Fibroblast of pulmonary artery (primary cell): ENCODE measurements at places on chromosomes 2 and 18.

DNA sequence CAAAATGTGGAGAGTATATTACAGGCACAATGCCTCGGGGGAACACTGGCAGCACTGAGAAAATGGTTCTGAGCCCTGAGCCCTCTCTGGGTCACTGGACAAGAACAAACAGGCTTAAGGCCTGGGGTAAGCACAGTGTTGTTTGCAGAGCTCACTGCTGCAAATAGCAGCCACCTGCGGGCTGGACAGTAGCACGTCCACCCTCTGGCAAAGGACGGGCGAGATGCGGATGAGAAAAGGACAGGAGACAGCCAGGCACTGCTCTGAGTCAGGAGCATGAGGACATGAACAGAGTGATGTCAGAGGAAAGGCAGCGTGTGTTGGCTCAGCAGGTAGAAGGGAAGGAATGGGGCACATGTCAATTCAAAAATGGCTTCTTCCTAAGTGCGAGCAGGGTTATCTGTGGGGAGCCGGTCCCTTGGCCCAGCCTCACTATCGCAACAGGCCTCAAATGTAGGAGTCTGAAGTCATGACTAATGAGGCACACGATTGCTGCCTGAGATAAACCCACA, 25.9 kb upstream of the NEB start:
- peak; percentile 26 for DNase-seq

DNA sequence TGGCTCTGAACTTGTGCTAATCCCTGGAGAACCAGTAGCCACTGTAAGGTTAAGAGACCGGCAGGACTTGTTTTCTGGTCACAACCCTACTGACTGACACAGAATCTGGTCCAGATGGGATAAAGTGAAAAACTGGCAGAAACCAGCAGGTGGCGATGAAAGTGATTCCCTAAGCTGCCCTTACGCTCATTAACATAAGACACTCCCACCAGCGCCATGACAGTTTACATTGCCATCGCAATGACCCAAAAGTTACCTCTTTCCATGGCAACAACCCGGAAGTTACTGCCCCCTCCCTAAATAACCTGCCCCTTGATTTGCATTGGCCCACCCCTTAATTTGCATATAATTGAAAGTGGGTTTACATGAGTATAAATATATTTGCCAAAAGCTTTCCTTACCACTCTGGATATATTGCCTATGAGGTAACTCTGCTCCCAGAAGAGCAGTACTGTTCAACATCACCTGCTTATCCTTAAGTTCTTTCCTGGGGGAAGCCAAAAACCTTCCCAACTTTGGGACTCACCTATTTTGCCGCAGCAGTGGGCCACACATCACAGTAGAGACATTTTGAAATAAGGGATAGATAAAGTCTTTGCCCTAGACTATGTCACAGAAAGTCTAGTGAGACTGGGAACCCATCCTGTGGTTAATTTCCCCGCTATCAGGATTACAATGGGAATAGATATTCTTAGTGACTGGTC, 35.8 kb upstream of the AFF3 start:
- DNase-seq = peak; percentile 38

GRCh38 chr2:173545364-173545763, 190.7 kb downstream of the CDCA7 start:
- no peak for DNase-seq

DNA sequence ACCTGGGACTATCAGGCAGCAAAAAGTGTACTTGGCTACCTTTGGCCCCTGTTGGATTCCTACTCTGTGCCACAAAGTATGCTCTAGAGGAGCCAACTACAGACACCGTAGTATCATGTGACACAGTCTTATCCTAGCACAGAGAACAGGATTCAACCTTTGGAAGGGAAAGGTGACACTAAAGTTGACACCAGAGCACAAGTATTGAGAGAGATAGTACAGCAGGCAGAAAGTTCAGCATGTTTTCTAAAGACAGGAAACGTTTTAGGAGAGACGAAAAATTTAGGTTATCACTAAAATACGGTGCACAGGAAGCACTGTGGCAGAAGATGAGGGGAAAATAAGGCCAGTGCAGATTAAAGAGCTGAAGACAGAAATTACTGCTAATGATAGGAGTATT, 18.6 kb downstream of the SMAD2 start:
- no peak for DNase-seq

DNA sequence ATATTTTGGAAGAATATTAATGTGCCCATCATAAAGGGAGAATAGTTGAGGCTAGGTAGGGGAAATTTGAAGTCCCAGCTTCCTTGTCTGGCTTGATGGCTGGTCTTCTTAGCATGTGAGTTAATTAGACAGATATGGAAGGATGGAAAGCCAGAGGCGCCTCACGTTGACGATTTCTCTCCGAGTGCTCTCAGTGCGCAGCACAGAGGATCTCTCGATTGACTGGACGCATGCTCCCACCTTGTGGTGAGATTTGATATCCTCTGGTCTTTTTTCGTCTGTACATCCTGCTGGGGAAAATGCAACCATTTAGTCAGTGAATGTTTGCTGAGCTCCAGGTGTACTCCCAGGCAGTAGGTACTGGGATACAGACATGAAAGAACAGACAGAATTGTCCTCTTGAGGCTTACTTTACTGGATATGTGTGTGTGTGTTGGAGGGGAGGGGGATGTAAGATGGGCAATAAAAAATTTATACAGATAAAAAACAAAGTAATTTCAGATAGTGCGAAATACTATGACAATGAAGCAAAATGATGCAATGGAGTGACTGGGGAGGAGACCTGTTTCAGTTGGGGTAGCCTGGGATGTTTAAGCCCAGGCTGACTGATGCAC, 66.9 kb upstream of the ZNG1B start:
- peak; percentile 80 for DNase-seq

DNA sequence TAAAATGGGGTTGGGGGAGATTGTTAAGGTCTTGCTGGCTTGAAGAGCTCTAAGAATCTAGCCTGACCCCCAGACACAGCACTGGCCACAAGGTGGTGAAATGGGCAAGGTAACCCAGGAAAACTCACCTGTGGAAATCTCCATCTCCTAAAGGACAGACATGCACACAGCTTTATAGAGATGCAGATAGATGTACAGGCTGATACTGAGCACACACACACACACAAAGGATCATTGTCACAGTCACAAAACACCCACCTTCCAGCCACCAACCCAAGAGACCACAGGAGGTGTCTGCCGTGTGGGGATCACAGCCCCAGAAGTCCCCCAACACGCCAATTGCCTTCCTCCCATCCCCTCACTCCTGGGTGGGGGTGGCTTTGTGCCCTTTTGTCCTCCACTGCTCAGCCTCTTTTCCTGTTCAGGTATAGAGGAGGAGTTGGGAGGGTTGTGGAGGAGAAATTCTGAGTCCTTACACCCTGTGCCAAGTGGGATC, 3.2 kb upstream of the CYP26B1 start:
- no peak for DNase-seq

- peak; percentile 69 for DNase-seq
These were observed 11.8 kb upstream of the KCMF1 start for GRCh38 chr2:84959095-84959565.

DNA sequence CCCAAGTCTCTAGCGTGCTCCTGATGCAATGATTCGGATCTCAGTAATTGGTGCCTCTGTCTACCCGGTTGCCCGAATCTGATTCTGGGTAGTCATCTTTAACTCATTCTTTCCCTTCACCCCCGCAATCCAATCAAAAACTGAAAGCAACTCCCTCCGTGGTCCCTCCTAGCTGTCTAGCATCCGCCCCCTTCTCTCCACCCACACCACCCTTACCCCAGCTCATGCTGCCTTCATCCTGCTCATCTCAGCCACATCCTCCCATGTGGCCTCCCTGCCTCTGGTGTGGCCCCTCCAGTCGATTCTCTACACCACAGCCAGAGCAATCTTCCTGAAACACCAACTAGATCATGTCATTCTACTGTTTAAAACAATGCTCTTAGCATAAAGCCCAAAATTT, 62.3 kb downstream of the TTC32 start:
- DNase-seq = no peak

DNA sequence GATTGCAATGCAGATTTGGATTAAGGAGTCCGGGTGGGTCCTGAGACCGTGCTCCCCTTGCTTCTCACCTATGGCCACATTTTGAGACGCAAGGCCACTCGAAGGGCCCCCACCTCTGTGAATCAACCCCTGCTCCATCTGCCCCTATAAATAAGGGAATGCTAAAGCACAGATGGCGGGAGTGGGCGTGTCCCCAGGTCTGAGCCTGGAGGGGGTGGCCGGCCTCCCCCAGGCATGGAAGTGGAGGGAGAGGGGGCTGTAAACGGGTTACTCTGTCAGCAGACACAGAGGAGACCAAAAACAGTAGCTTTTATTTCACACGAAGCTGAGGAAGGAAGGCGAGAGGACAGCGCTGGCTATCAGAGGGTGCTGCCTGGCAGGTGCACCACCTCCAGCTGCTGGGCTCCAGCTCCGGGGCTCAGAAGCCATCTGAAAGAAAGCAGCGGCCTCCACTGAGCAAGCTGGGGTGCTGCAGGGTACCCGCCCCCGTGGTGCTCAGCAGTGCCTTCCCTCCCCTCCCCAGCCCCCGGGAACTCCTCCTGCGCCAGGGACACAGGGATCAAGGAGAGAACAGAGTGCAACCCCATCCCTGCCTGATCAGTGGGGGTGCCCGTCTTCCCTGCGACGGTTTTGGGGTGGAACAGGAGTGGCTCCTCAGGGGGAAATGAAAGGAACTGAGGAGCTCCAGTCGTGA, 56.7 kb upstream of the RAB6C start:
- DNase-seq = no peak

- peak; percentile 46 for DNase-seq
These were observed 462.5 kb upstream of the FSHR start for GRCh38 chr2:49616800-49617199.

- no peak for DNase-seq
These were observed 558.9 kb upstream of the FSIP2 start for GRCh38 chr2:185179743-185180142.

DNA sequence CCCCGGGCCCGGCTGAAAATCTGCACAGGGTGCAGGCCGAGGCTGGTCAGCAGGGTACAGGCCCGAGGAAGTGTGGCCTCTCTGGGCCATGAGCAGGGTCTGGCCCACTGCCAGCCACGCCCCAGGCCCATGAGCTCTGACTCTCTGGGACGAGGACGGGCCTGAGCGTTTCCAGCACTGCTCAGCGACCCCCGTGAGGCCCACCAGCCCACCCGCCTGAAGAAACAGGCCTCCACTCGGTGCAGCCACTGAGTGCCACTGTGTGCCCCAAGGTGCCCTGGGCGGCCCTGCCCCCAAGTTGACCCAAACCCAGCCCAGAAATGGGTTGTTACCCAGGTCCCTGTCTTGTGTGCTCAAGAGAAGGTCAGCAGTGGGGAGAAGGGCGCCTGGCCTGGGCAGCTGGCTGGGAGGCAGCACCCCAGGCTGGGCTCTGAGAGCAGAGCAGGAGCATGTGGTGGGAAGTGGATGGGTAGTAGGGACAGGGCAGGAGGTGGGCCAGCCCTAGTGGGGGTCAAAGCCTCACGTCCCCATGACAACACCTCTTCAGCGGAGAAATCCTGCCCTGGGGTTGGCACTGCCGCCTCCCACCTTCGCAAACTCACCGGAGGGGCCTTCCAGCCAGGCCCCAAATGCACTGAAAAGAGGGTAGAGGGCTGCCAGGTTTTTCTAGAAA, 2.1 kb upstream of the SNED1 start:
- no peak for DNase-seq

DNA sequence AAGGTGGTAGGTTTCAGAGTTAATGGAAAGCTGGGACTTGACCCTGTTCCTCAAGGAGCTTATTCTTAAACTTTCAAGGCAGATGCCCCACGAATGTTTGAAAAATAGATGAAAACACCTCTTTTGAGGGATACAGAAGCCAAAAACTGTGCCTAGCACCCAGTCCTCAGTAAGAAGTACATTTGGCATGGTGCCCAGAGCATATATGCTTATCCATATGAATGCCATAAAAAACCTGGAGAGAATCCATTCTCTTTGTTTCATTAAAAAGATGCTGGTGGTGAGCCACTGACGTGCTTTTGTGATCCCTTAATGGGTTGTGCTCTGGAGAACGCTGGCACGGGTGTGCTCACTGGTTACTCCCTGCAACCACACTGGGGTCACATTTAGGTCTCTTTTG, 69.0 kb downstream of the IL1R2 start:
- DNase-seq = no peak

DNA sequence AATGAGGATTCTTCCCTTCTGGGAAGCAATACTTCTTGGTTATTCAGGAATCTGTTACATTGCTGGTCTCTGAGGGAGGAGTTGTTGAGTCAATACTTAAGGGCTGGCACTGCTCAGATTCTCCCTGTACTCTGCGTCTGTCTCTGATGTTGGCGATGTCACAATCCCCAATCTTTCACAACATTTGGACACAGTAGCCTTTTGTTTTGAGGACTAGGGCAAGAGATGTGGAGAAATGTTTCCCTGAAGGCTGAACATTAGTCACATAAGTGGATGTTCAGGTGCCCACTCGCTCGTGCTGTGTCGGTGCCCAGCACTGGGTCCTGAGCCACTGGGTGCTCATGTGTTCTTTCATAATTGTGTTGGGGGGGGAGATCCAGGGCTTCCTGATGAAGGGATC, 55.0 kb downstream of the MAPK4 start:
- peak; percentile 73 for DNase-seq

DNA sequence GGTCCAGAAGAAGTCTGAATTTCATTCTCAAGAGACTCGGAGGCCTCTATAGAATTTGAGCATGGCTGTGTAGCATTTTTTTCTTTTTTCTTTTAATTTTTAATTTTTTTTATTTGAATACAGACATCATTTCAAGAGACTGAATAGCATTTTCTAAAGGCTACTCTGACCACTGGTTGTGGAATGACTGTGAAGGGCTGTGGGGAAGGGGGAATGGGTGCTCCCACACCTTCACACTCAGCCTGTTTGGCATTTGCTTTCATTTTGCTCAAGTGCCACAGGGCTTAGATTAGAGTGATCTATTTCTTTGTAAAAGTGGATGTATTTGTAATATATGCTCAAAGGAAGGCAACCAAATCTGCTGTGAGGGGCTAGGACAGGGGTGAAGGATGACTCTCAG, 142.0 kb upstream of the SPOPL start:
- no peak for DNase-seq

GRCh38 chr2:128315122-128315828, 3.4 kb downstream of the HS6ST1 start:
- DNase-seq = no peak
